ENCODE measurements at places on chromosomes 12 and 14.

- DNase-seq: peak; percentile 79
Measured at GRCh38 chr14:29016050-29016900, 249.7 kb downstream of the FOXG1 start.

DNA sequence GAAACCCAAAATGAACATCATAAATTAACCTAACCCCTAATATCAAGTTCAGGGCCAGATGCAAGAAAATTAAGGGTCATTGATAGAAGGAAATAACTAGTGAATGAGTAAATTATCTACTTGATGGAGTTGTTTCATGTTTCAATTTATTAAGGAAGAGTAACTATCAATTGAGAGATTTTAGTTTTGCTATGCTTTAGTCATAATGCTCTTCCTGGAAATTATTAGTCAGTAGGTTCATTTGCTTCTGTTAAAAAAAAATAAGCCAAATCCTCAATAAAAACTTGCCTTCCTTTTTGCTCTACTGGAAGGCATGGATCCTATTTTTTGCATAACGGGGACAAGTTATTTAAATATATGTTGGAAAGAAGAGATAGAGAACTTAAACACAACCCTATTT lies 59.0 kb upstream of the HIF1A start:
- no peak for DNase-seq

DNA sequence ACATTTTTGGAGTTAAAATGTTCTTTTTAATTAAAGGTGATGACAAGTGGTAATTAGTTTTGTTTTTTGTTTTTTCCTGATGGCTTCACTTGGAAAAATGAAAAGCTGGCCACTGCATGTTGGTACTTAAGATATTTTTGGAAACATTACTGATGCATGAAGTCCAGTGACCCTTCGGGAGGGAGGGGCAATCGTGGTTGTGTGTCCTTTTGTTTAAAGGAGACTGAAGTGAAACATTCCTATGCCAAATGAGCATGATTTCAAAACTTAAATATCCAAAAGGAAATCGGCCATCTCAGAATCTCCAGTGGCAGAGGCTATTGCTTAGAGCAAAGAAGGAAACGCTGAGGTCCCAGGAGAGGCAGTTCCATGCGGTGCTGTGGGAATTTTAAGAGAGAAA lies 20.1 kb downstream of the LTBP2 start:
- DNase-seq: no peak

GRCh38 chr12:74551291-74551690 lies 13.7 kb downstream of the ATXN7L3B start:
- DNase-seq: peak; percentile 53

GRCh38 chr14:32635061-32635719 lies 303.5 kb upstream of the NPAS3 start:
- peak; percentile 6 for DNase-seq

DNA sequence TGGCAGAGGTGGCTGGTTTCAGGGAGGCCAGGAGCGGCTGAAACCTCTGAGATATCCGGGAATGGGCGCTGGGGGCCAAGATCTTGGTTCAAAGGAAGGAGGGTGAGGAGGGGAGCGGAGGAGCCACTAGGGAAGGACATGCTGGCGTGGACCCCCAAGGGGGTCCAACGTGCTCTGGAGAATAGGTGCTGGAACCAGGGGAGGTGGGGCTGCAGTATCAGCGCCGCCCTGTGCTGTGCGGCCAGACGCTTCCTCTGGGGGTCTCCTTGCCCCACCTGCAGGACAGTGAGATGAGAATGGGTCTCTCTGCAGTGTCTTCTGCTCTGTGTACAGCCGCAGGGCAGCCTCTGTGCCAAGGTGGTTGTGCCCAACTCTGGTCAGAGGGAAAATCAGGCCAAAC lies 2.5 kb downstream of the FAM181A start:
- no peak for DNase-seq

- no peak for DNase-seq
Measured at GRCh38 chr14:41404126-41404525, 202.6 kb upstream of the LRFN5 start.

DNA sequence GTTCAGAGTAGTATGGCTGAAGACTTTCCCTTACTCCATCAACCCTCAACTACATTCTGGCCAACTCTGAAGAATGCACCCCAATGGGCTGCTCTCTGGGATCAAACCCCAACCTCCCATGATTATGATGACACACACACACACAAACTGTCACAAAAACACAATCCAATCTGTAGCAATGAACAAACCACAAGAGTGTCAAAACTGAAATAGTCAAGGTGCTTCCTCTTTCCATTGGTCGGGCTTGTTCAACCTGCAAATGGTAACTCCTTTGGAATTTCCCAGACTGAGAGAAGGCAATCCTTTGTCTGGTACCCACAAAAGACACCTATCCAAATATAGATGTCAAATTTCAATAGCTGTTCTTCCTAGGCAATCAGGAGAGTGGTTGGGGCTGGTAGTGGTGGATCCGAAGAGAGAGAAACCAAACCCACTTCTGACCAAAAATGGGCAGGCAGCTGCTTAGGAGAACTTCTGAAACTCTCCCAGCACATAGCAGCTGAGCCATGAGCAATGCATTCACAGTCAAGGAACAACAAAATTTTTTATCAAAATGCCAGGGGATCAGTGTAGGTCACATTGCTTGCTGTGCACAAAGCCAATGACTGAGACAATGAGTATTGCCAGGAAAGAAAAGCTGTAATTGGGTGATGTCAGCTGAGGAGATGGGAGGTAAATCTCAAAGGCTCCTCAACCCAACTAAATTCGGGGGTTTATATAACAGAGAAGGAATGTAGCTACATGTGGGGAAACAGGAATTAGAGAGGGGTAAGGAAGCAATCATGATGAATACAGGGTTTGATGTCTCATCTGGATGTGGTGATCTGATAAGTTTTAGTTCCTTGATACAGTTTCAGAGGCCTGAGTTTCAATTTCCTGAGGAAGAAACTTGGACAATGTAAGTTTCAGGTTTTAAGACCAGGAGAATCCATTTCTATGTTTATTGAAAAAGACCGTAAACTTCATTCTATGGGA lies 191.4 kb downstream of the KITLG start:
- no peak for DNase-seq

DNA sequence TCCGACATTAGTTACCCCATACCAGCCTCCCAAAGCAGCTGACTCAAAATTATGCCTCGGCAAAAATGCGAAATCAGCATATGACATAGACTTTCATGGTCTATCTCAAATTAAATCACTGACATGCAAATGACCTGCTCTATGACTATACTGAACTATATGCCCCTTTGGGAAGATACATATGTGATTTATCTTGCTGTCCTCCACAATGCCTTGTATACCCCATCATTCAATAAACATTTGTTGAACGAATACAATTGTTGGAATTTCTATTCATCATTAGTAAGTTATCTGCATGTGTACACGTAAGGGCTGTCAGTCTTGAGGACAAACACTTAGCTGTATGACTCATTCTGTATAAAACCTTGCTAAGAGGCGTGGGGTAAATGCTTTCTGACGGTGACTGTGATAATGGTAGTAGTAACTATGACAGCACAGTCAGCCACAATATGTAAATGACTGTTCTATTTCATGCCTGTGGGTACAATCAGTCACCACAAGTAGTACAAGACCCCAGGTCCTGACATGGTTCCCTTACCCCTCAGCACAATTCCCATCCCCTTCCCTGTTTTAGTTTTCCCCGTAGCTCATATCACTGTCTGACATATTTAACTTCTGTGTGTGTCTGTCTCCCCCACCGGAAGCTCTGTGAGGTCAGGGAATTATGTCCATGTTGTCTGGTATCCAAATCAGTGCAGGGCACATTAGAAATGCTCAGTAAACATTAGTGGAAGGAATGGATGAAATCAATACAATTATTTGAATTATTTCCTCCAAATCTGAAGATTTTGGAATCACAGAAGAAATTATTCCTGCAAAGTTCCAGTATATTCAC lies 42.8 kb downstream of the STXBP6 start:
- DNase-seq: peak; percentile 51

GRCh38 chr14:50362764-50363713 lies 33.6 kb downstream of the CDKL1 start:
- no peak for DNase-seq

- no peak for DNase-seq
Measured at GRCh38 chr14:100076133-100076532, 10.9 kb downstream of the EVL start.

- peak; percentile 61 for DNase-seq
Measured at GRCh38 chr12:56299308-56299852, 750 bp downstream of the CS start.

DNA sequence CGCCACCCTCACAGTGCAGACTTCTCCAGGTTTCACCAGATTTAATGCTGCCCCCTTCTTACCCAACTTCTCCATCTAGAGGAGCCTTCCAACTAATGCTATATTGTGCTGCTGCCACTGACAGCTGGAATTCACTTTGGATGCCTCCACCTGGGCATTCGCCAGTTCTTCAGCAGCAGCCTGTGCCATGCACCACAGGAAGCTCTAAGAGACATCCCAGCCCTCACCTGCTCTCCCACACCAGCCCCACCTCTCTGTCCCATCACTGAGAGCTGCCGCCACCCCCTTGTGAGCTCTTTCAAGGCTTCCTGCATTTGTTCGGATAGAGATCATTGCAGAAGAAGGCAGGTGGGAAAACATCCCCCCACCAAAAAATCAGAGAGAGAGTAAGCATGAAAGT lies 4.6 kb upstream of the KRT2 start:
- no peak for DNase-seq

DNA sequence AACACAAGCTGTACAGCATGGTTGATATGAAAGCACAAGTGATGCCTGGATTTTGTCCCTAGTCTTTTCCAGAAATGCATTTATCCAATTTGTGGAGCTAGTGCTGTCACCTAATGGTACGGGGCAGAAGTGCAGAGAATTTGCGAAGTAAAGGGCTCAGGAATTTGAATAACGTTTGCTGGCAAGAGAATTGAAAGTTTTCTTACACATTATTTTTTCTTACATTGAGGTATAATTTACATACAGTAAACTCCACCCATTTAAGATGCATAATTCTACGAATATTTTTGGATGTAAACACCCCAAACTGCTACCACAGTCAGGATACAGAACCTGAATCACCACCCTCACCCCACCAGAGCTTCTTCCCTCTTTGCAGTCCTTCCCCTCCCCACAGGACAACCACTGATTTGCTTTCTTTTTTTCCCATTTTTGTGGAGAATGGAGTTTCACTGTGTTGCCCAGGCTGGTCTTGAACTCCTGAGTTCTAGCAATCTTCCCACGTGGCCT lies 3.5 kb downstream of the AICDA start:
- peak; percentile 22 for DNase-seq

- peak; percentile 50 for DNase-seq
Measured at GRCh38 chr14:82366803-82367202, 833.1 kb upstream of the SEL1L start.

DNA sequence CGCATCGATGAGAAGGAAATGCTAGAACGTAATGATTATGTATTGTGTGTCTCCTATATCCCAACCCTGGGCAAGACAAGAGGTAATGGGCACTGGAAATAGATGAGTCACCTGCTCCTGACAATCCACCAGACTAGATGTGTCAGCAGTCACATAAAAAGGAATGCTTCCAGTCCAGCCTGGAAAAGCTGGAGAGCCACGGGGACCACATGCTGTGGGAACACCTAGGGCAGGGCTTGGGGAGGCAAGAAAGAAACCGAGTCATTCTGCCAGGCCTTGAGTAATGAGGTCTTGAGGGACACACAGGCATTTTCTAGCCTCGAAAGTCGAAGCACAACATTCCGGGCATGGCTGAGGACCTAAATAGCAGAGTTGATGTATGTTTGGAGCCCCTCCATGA lies 716.7 kb upstream of the TMEM132C start:
- no peak for DNase-seq

- no peak for DNase-seq
Measured at GRCh38 chr12:68007466-68007865, 18.2 kb downstream of the IFNG-AS1 start.

- DNase-seq: no peak
Measured at GRCh38 chr12:39620659-39621658, 1.4 kb upstream of the ABCD2 start.

- DNase-seq: peak; percentile 42
Measured at GRCh38 chr14:81991998-81992397, 458.3 kb upstream of the SEL1L start.

DNA sequence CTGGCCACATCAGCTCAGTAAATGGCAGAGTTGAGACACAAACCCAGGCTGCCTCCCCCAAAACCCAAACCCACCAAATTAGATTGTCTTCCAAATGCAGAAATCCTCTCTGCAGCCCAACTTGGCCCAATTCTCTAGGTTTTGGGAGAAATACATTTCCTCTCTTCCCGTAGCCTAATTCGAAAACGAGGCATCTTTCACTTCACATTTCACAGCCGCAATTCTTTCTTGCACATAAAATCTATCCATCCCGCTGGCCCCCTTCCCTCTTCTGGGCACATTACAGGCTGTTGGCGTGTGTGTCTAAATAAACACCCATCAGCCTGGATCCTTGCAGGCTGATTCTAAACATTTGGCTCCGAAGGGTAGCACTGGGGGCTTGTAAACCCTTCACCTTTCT lies 83.8 kb upstream of the VRK1 start:
- no peak for DNase-seq
